ENCODE measurements at places on chromosomes 16 and 17.

- no peak for DNase-seq
Measured at GRCh38 chr16:80100846-80101451, 439.8 kb upstream of the DYNLRB2 start.

GRCh38 chr17:4068918-4069317 lies 73.9 kb downstream of the ZZEF1 start:
- no peak for DNase-seq

DNA sequence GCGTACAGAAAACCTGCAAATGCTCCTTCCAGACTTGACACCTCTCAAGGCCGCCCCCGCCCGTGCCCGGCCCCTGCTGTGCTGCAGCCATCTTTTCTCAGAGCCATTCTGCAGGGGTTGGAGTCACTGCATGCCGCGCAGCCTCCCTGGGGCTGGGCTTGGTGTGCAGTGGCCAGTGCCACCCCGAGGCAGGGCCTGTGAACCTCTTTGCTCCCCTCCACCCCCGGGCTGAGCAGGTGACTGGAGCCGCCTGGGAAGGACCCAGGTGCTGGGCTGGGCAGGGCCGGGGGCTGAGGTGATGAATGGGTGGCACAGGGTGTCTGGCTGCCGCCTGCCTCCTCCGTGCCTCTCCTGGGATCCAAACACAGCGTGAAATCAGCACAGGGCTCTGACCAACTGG lies 20.3 kb downstream of the MRM3 start:
- DNase-seq, result no peak

DNA sequence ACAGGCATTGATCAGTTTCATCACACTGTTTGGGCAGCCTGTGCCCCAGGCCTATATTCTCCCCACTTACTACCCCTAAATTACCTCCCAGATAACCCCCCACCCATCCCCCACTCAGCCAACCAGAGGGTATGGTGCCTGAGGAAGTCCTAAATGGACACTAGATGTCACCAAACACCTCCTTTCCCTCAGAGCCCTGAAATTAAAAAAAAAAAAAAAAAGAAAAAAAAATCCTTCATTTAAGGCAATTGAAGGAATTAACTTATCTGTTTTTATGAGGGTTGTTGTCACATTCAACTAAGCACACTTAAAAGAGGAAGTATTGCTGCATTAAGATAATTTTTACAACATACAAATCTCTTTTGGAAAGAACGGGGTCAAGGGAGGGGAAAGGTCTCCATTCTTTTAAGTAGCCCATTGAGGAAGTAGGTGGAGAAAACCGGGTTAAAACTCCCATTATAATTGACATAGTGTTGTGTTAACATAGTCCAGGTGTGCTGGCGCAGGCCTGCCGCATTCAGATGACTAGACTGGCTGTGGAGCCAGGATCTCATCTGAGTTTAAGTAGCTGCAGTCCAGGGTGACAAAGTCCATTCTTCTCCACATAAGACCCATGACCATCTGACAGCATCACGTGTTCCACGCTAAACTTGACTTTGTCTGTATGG lies 46.3 kb downstream of the SNX11 start:
- DNase-seq, result no peak
